ENCODE measurements at places on chromosomes 1 and 21. TPM values are rescaled to one million over a fixed set of nuclear protein-coding genes. Genes with fewer than 3 reads are reported as not detected.

- no peak for DNase-seq
Observed at GRCh38 chr1:183719289-183719688, 66.2 kb upstream of the APOBEC4 start.

LY9 gene
- total RNA-seq: 21.4 TPM

DNA sequence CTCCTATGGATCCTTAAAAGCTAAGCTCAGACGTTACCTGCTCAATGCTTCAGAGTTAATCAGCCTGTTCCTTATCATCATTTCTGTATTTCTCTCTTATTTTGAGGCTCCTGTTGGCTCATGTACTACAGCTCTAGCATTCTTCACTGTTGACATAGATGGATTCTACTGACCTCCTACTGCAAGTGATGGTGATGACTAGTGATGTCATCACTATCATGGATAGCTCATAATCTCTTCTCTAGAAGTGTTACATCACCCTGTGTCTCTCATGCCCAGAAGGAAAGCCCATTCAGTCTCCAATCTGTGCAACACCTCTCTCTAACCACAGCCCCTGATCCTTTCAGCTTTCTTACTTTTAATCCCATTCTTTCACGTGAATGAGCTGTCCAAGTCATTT is 168.2 kb upstream of the DPT start:
- DNase-seq: no peak

DNA sequence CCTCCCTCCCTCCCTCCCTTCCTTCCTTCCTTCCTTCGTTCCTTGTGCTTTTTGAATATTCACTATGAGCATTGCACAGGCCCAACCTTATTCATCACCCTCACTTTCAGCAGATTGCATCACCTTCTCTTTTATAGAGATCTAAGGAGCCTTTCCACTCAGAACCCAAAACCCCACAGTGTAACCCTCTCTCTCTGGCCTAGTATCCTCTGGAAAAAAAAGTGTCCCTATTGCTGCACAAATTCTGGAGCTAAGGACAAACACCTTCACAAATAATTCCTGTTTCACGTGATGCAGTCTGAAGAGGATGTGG is 25.6 kb downstream of the OR10J5 start:
- DNase-seq: no peak

CD2 gene
- total RNA-seq: 393 TPM

DNA sequence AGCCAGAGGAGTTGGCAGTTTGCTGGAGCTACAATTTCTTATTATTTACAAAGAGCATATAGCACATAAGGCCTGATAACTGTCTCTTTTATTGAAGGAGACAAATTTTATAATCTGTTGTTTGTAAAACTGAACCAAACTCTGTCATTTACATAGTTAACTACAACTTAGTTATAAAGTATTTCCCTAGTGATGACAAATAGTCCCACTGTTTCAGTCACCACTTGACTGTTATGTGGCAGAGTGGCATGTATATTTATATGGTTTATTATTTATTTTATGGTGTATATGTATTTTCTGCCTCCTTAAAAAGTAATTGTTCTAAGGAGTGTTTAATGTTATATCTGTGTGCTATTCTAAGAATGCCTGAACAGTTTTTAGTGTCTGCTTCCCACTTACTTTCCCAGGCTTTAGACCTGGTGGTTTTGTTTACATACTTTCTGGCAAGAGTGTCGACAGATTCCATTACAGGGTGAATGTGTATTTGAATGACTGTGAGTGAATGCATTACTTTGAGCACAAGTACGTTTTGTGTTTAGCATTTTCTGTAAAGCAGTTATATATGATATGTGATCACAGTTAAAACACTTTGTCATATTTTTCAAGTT is 10.0 kb downstream of the TSEN15 start:
- no peak for DNase-seq

DNA sequence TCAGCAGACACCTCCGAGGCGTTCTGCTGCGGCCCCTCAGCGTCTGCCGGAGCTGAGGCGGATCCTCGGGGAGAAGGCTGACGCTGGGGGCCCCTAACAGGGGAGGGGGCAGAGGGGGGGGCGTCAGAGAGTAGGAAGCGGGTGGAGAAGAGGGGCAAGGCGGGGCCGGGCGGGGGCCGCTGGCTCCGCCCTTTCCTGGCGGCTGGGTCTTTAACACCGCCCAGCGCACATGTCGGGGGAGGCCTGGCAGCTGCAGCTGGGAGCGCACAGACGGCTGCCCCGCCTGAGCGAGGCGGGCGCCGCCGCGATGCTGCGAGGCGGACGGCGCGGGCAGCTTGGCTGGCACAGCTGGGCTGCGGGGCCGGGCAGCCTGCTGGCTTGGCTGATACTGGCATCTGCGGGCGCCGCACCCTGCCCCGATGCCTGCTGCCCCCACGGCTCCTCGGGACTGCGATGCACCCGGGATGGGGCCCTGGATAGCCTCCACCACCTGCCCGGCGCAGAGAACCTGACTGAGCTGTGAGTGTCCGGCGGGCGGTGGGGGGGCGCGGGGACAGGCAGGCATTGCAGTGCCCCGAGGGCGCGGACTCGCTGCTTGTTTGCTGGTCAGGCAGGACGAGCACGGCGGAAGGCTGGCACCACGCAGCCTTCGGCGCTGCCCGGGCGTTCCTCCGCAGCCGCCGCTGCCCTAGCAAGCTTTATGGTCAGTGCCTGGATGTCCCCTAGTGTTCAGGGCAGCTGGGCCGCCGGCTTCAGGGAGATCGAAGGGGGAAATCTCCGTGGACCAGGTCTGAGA is at the start of gene NTRK1:
Gene NTRK1 (plus strand): TSS at position 238 of the 796 bp plus-strand sequence. CDS start 70 bp downstream, at position 308.
- peak; percentile 58 for DNase-seq

DNA sequence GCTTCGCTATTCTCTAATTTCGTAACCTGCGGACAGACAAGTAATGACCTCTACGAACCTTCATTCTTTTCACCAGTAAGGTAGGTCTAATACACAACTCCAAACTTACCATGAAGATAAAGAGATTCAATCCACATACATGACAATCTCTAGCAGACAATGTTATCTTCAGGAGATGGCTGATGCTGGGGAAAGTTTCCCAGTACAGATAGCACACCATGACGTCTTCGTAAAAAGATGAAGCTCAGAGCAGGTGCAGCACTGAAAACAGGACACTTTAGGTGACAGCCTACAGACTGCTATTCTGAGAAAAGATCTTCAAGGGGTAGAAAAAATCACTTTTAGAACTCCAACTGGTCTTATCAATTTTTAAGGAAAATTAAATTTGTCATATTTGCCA is 41.3 kb downstream of the ZNF281 start:
- DNase-seq: no peak

GRCh38 chr1:211559222-211560010 is 19.5 kb downstream of the SLC30A1 start:
- DNase-seq: no peak

GRCh38 chr1:40868051-40868723 is 6.0 kb upstream of the CITED4 start:
- DNase-seq: no peak

PRAMEF33 gene
- not detected for total RNA-seq

GRCh38 chr1:25765923-25766589 is 33.9 kb upstream of the SELENON start:
- no peak for DNase-seq

HPCAL4 gene
- total RNA-seq: 0.05 TPM

DNA sequence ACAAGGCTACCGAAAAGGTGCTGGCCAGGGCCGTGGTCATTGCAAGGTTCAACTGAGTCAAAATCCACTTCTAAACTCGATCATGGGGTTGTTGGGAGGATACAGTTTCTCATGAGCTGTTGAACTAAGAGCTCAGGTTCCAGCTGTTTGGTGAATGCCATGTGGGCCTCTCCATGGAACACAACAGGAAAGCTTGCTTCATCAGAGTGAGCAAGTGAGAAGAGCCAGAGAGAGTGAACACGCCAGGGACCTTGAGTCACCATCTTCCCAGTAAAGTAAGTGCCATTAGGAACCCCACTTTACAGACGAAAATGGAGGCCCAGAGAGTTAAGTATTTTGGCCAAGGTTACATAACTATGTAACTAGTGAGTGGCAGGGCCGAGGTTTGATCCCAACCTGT is 475.1 kb upstream of the VAMP3 start:
- DNase-seq: no peak

DNA sequence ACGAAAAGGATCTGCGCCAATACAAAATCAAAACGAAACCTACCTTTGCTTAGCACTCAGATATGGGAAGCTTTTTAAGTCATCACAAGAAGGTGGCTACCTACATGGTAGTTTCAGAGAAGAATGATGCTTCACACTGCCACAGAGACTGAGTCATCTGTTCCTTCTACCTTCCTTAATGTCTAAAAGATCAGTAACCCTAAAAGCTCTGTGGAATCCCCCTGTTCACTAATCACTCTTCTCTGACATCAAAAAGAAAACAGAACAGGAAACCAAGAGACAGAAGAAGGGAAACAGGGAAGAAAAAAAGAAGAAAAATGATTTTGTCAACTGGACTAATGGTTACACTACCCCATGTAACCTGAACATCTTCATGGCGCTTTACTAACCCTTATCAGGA is 177.2 kb downstream of the SMYD3 start:
- no peak for DNase-seq

SELP gene
- total RNA-seq: 0.48 TPM

PDE4B gene
- 20.8 TPM for total RNA-seq

GRCh38 chr1:211839106-211839505 is 8.5 kb upstream of the LPGAT1 start:
- no peak for DNase-seq

DNA sequence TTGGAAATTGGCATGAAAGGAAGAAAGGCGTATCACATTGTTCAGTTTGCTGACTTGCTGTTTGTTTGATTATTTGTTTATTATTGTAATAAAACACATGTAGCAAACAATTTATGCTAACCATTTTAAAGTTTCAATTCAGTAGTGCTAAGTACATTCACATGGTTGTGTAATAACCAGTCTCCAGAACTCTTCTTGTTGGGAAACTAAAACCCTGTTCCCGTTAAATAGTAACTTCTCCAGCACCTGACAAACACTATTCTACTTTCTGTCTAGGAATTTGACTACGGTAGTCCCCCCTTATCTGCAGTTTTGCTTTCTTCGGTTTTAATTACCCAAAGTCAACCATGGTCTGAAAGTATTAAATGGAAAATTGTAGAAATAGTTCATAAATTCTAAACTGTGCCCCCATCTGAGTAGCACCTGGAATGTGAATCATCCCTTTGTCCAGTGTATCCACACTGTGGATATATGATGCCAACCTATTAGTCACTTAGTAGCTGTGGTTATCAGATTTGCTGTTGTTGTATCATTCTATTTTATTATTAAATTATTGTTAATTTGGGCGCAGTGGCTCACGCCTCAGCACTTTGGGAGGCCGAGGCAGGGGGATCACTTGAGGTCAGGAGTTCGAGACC is 5.5 kb downstream of the MORC3 start:
- DNase-seq: no peak

RIPPLY3 gene
- total RNA-seq: not detected

DNA sequence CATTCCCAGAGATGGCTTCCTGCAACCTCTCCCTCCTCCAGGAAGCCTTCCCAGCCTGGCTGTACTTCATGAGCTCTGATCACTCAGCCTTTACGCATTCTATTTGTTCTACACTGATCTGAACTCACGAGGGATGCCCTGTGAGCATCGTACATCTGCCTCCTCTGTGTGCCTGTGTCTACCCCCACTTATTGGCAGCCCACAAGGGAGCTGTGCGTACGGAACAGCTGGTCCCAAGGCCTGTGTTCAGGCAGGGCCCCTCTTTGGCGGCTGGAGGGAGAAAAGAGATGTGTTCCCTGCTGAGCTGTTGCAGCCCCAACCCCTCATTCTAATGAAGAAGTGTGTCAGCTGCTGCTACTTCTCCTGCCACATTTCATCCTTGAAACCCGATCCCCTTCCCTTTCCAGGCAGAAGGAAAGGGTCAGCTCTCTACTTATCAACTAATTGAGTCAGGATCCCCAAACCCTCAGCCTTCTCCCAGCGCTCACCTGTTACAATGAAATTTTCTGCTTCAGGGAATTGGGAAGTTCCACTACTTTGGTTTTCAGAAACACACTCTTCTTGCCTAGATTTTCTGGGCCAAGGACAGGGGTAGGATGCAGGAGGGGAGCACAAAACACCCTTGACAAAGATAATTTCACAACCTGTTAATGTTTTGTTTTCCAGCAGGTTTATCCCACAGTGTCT is 3.2 kb downstream of the INKA2 start:
- no peak for DNase-seq

DNA sequence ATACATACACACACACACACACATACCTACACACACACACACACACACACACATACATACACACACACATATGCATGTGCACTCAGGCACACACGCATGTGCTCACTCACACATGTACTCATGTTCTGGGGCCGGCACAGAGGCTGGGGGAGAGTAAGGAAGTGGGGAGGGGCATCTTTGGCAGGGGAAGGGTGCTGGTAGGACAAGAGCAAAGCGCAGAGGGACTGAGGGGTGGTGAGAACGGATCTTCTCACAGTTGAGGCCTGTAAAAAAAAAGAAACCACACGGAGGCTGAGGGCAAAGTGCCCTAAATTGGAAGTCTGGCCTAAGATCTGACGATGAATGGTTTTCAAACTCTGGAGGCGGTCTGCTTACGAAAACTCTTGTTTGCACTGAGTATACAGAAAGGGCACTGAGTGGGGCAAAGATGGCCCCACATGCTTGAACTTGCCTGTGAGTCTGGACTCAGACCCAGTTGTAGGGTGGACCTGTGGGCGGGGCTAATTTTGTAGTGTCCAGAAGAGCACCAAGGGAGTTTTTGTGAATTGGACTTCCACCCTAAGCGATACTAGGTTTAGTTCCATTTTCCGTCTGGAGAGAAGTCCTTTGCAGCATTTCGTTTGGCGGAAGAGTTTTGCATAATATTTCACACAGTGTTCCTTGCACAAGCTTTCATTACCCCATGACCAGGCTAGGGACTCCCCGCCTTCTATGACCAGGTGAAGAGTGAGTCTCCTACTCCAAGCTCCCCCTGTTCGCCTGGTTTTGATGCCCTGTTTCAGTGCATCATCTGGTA is 79.3 kb upstream of the LYST start:
- no peak for DNase-seq

DNA sequence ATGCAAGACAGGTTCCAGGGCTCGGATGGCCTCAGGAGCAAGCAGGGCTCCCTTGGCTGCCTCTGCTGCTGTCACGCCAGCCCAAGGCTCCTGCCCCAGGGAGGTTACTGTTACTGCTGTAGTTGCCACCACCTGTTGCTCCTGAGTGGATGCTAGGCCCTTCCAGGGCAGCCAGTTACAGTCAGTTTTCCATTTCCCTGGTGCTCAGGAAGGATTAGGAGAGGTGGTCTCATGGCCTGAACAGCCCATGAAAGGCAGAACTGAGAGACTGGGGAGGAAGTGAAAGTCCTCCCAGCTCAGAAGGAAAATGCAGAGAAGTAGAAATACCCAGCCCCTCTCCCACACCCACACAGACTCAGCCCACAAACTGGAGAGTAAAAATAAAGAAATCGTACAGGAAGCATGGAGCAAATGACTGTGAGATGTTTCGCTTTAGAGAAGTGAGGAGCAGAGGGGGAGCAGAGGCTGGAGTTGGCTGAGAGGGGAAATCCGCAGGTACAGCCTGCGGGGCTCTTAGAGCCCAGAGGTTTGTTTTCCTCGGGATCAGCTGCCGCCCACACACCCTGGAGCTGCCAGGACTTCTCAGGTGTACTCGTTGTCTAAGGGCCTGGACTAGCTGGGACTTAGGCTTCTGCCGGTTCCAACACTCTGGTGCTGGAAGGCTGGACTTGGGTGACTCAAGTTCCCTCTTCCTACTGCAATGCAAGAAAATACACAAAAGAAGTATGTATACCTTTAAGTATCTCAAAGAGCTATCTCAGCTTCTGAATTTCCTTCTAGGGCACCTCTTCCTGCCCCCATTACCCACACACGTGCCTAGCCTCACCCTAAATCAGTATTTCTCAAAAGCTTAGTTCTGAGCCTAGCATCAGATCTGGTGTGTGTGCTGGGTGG is 2.3 kb downstream of the IL6R start:
- DNase-seq: peak; percentile 36

Measured in activated T-cell treated with anti-CD3 and anti-CD28 coated beads, Interleukin-2, amount 50 U/mL, for 4 hours (primary cell).